ENCODE measurements at places on chromosomes 2 and 18.
A peak's percentile ranks its signal among the peaks of the same experiment; 100 is the strongest.

GRCh38 chr18:80105369-80106167, 3.5 kb upstream of the ADNP2 start:
- H3K36me3 ChIP-seq = no peaks in the 10 kb centered on the region
- no peak overlapping the region for H3K4me3 ChIP-seq
- H3K27me3 ChIP-seq = no peaks in the 10 kb centered on the region
- DNase-seq = no peak
- peaks cover 6% of the 10 kb centered on the region for H3K4me1 ChIP-seq
- no peak overlapping the region for H3K27ac ChIP-seq

DNA sequence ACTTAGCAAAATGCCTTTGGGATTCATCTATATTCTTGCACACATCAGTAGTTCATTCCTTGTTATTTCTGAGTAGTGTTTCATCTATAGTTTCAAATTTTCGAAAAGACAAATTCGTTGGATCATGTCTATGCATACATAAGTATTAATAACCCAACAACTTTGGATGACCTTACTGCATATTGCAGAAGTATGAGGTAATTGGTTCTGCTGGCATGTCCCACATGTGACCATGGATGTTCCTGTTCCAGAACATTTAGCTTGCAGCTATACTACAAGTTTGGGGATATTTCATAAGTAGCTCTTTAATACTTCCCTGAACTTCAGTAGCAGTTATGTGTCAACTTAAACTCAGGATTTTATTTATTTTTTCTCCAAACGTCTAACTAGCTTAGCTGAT, 44.9 kb downstream of the APLF start:
- H3K4me1 ChIP-seq = no peaks in the 10 kb centered on the region
- H3K27me3 ChIP-seq = no peaks in the 10 kb centered on the region
- H3K36me3 ChIP-seq = no peaks in the 10 kb centered on the region
- no peak for DNase-seq
- no peak overlapping the region for H3K4me3 ChIP-seq
- no peak overlapping the region for H3K27ac ChIP-seq

DNA sequence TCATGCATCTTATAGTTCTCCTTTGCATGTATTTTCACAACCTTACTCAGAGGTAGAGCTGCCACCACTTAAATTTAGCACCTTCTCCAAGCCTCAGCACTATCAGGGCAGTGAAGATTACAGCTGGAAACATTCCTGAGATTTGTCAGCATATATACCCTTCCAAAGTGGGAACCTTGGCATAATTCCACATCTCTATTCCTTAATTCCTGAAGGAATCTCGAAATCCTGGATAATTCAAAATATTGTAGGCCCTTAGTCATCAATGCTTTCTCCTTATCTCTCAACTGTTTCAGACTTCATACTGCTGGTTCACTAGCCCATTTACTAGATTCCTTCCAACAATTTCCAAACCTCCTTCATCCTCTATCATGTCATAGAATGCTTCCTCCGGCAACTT, 87.4 kb downstream of the ITSN2 start:
- H3K27me3 ChIP-seq = no peaks in the 10 kb centered on the region
- DNase-seq = no peak
- H3K4me1 ChIP-seq = no peaks in the 10 kb centered on the region
- H3K36me3 ChIP-seq = no peaks in the 10 kb centered on the region
- H3K4me3 ChIP-seq = no peak overlapping the region
- H3K27ac ChIP-seq = no peak overlapping the region

DNA sequence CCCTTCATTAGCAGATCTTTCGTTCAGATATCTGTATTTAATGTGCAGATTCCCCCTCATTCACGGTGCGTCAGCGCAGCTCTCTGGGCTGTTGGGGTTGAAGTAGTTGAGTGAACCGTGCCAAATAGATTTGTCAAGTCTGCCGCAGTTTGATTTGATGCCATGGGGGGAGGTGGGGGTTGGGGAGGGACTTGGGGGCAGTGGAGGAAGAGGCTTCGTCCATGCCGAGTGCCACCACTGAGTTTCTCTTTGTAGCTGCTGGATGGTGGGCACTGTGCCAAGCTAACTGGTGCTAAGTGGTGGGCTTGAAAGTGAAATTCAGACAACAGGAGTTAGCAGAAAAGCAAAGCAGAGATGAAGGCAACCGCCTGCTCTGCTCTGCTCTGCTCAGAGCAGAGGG, 47.9 kb downstream of the NRP2 start:
- DNase-seq = no peak
- no peak overlapping the region for H3K27ac ChIP-seq
- H3K4me3 ChIP-seq = no peak overlapping the region
- peaks cover 18% of the 10 kb centered on the region for H3K4me1 ChIP-seq

DNA sequence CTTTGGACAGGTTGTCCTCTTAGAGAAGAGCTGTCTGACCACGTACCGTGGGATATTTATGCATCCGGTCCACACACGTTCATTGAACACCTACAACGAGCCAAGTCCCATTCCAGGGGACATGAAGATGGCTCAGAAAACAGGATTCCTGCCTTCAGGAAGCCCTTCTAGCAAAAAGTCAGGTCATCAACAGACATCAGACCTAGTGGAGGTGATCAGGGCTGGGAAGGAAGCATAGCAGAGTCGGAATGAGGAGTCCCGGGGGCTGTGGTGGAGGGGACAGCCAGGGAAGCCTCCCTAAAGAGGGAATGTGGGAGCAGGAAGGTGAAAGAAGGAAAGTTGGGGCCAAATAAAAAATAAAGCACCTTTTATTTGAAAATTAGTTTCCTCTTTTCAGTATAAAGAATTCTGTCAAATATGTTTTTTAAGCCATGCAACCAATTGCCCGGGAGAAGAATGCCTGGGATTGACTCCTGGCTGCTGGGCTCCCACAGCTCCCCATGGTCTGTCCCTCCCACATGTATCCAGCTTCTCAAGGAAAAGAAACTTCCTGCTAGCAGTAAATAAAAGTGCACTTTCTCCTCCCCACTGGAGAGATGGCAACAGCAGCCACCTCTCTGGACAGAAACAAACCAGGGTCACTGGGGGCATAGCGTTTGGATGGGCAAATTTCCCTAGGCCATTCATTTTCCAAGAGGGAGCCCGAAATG, 144.8 kb downstream of the SMAD7 start:
- H3K4me1 ChIP-seq = peaks cover 13% of the 10 kb centered on the region
- no peak overlapping the region for H3K27ac ChIP-seq
- DNase-seq = peak; percentile 11
- H3K27me3 ChIP-seq = no peaks in the 10 kb centered on the region

- no peaks in the 10 kb centered on the region for H3K27me3 ChIP-seq
- no peaks in the 10 kb centered on the region for H3K36me3 ChIP-seq
- H3K4me3 ChIP-seq = no peak overlapping the region
- H3K27ac ChIP-seq = no peak overlapping the region
- H3K4me1 ChIP-seq = peaks cover 7% of the 10 kb centered on the region
Measured at GRCh38 chr2:216478151-216478550, 20.5 kb upstream of the RPL37A start.

DNA sequence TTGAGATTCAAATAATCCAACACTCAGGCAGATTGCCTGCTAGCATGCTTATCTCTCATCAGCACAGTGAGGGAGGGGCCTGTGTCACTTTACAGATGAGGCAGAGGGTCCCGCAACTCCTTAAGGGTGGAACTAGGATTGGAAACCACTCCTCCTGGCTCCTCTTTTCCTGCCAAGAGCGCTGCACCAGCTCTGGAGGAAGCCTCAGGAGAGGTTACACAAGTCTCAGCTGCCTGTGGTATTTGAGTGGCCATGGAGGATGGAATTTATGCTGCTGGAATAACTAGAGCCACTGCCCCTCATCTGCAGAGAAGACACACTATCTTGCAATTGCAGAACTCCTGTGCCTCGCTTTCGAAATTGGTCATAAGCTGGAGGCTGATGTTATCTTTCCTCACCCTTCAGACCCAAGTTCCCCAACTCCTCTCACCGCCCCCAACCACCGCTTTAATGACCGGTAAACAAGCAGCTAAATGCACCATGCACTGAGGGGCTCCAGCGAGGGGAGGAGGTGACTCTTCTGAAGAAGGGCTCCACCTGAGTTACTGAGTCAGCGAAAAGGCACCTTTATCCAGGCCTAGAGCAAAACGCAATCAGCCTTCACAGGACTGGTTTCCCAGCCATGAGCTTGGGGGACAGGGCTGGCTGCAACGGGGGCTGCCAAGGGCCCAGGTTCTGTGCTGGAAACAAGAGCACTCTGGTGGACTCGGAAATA, 245.8 kb downstream of the SOX11 start:
- DNase-seq = no peak
- H3K4me3 ChIP-seq = no peak overlapping the region
- H3K27ac ChIP-seq = no peak overlapping the region

GRCh38 chr18:13362607-13363006, 144.0 kb downstream of the LDLRAD4 start:
- H3K27ac ChIP-seq = no peak overlapping the region
- DNase-seq = no peak
- no peaks in the 10 kb centered on the region for H3K27me3 ChIP-seq

DNA sequence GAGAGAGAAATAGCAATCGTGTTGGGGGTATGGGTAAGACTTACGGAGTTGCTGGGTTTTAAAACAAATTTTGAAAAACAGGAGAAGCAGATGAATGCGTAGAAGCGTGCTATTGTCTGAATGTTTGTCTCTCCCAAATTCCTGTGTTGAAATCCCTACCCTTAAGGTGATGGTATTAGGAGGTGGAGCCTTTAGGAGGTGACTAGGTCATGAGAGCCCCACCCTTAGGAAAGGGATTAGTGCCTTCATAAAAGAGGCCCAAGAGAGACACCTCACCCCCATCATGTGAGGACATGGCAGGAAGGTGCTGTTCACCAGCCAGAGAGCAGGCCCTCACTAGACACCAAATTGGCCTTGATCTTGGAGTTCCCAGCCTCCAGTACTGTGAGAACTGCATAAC, 40.7 kb upstream of the FZD7 start:
- H3K27ac ChIP-seq = no peak overlapping the region
- H3K36me3 ChIP-seq = no peaks in the 10 kb centered on the region
- H3K27me3 ChIP-seq = no peaks in the 10 kb centered on the region
- no peak overlapping the region for H3K4me3 ChIP-seq
- no peaks in the 10 kb centered on the region for H3K4me1 ChIP-seq
- no peak for DNase-seq

GRCh38 chr18:9971313-9971920, 57.6 kb downstream of the VAPA start:
- no peaks in the 10 kb centered on the region for H3K27me3 ChIP-seq
- no peak overlapping the region for H3K4me3 ChIP-seq
- H3K36me3 ChIP-seq = no peaks in the 10 kb centered on the region
- H3K4me1 ChIP-seq = no peaks in the 10 kb centered on the region

- no peaks in the 10 kb centered on the region for H3K27me3 ChIP-seq
- no peaks in the 10 kb centered on the region for H3K36me3 ChIP-seq
- H3K27ac ChIP-seq = no peak overlapping the region
- no peak overlapping the region for H3K4me3 ChIP-seq
- DNase-seq = peak; percentile 49
- peaks cover 30% of the 10 kb centered on the region for H3K4me1 ChIP-seq
Measured at GRCh38 chr2:239275044-239275685, 125.7 kb downstream of the HDAC4 start.

DNA sequence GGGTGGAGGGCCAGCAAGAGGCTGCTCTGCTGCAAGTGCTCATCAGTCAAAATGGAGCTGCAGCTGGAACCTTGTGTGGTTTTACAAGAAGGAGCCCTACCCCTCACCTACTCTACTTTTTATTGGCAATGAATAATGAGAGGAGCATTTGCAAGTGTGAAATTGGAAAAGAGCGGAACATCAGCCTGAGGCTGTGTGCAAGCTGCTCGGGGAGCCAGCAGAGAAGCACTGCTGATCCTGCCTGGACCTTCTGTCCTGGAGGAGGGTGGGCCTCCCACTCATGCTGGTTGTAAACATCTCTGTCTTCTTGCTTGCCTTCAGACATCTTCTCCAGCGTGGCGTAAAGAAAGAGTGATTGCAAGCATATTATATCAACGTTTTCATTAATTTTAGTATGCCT, 256.2 kb downstream of the DLGAP1 start:
- no peaks in the 10 kb centered on the region for H3K27me3 ChIP-seq
- no peaks in the 10 kb centered on the region for H3K36me3 ChIP-seq

GRCh38 chr2:6159606-6160005, 467.4 kb downstream of the SOX11 start:
- no peak for DNase-seq
- no peak overlapping the region for H3K27ac ChIP-seq
- H3K4me1 ChIP-seq = no peaks in the 10 kb centered on the region
- H3K27me3 ChIP-seq = no peaks in the 10 kb centered on the region

DNA sequence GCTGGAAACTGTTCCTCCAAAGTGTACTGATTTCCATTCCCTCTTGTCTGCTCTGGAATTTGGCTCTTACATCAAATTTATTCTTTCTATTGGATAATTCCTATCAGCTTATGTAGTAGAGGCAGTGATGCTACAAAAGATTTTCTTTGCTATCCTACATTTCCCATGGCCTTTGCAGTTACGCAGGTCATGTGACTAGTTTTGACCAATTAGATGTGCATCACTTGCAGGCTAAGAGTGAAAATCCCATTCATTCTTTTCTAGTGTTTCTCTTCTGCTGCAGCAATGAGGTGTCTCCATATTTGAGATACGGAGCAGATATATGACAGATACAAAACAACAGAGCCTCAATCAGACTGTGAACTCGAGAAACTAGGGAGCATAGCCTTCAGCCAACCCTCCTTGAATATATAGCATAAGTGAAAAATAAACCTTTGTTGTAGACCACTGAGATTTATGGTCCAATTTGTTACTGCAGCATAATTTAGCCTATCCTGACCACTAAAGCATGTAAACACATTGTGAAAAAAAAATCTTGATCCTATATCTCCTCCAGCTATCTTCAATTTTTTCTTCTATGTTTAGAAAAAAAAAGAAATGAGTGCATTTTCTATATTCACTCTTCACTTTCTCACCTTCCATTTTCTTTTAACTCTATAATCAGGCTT, 102.0 kb downstream of the HNMT start:
- H3K27me3 ChIP-seq = no peaks in the 10 kb centered on the region
- H3K4me1 ChIP-seq = no peaks in the 10 kb centered on the region
- DNase-seq = no peak
- H3K27ac ChIP-seq = no peak overlapping the region
- H3K4me3 ChIP-seq = no peak overlapping the region

- peak overlapping the region; percentile 48 for H3K4me3 ChIP-seq
- DNase-seq = peak; percentile 61
- H3K27me3 ChIP-seq = no peaks in the 10 kb centered on the region
- H3K27ac ChIP-seq = no peak overlapping the region
Measured at GRCh38 chr2:170714381-170715061, 616 bp upstream of the SP5 start.

DNA sequence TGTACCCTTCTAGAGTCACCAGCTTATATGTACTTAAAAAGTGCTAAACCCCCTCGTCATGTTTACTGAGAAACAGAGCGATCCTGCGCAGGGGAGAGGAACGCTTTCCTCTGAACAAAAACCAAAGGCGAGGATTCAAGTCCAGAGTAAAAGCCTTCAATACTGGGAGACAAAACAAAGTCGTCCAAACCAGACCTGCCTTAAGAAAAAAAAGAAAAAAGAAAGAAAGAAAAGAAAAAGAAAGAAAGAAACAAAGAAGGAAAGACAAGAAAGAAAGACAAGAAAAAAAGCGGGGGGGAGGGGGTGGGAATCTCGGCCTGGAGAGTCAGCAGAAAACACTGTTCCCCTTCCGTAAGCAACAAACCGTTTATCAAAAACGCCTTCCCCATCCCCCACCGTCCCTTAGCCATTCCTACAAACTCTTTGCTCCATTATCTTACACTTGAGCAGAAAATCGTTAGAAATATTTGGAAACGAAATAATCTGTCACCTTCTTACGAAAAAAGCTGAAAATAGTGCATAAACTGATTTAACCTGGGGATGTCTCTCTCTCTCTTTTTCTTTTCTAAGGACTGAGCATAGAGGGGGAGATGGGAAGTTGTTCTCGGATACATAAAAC, 3.3 kb downstream of the PTGR3 start:
- H3K4me1 ChIP-seq = peaks cover 25% of the 10 kb centered on the region
- H3K4me3 ChIP-seq = peak overlapping the region; percentile 62
- H3K27me3 ChIP-seq = no peaks in the 10 kb centered on the region

- no peak for DNase-seq
- H3K27me3 ChIP-seq = no peaks in the 10 kb centered on the region
- no peaks in the 10 kb centered on the region for H3K4me1 ChIP-seq
- H3K36me3 ChIP-seq = no peaks in the 10 kb centered on the region
Measured at GRCh38 chr2:196442211-196442610, 197.3 kb upstream of the CCDC150 start.
